ENCODE measurements at places on chromosomes 12 and 14.

- DNase-seq, result no peak
Measured at GRCh38 chr14:55418411-55418810, 6.8 kb upstream of the ATG14 start.

DNA sequence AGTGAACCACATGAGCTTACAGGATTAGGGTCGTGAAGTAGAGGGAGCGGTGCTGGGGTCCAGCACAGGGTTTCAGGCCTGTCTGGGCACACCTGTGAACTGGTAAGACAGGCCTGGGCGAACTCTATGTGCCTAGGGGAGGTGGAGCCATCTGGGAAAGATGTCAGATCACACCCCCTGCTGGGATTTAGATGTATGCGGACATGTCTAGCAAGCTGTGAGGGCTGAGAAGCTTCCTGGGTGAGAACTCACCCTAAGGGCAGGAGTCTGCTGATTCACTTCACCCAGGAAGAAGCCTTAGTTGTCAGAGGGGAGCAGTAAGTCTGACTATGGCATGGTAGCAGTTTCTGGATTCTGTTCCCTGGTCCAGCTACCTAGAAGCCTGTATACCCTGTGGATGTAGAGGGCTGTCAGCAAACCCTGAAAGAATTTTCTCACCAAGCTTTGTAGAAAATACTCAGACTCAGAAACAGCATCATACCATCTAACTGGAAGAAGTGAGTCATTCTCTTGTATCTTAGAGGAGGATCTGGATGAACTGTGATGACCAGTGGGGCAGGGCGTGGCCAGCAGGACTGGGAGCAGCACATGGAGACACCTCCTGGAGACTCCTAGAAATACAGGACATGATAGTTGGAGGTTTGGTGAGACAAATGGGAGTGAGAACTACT is 11.2 kb upstream of the PYGL start:
- peak; percentile 93 for DNase-seq

DNA sequence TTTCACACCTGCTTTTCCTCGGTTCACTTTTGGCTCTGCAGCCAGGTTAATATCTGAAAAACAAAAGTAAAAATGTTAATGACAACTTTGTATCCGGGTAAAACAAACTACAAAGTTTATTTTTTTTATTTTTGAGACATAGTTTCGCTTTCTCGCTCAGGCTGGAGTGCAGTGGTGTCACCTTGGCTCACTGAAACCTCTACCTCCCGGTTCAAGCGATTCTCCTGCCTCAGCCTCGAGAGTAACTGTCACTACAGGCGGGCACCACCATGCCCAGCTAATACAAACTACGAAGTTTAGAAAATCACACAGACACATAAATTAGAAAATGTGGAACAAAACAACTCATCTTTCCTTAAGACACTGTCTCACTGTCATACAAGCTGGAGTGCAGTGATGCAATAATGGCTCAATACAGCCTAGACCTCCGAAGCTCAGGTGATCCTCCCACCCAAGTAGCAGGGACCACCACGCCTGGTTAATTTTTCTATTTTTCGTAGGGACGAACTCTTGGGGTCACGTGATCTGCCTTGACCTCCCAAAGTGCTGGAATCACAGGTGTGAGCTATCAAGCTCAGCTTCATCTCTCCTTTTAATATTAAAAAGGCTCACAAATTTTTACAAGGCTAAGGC is 38.1 kb downstream of the HNRNPC start:
- DNase-seq, result no peak

- DNase-seq, result no peak
Measured at GRCh38 chr14:88233915-88234314, 89.2 kb downstream of the KCNK10 start.

DNA sequence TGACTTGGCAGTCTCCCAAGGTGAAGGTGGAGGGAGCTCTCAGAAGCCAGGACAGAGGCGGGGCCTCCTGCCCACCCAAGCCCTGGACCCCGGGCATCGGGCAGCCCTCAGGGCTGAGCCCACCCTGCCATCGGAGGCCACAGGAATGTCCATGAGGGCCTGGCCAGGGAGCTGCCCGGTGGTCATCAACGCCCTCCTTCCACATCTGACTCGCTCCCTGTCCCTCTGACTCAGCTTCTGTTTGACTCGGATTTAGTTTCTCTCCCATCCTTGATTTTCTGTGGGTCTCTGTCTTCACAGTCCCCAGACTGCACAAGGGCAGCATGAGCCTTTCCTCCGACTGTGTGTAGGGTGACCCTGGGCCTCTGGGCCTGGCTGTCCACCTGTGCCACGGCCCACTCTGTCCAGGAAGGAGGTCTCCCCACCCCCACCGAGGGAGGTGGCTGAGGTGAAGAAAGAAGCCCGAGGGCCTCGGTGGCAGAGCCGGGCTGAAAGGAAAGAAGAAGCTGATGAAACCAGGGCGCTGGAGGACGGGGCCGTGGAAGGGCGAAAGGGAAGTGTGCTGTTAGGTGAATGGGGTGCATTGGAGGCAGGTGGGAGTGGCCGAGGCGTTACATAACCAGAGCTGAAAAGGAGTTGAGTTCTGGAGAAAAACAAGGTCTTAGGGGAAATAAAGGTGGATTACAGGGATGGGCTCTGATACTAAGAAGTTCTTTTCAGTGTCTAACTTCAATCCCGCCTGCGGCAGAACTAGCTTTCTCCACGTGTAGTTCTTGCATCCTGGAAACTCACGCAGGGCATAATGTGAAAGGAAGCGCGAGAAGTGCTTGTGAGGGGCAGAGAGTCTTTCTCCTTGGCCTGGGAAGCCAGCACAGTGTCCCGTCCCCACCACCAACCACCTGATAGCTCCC is 16.7 kb upstream of the TMEM106C start:
- peak; percentile 42 for DNase-seq

DNA sequence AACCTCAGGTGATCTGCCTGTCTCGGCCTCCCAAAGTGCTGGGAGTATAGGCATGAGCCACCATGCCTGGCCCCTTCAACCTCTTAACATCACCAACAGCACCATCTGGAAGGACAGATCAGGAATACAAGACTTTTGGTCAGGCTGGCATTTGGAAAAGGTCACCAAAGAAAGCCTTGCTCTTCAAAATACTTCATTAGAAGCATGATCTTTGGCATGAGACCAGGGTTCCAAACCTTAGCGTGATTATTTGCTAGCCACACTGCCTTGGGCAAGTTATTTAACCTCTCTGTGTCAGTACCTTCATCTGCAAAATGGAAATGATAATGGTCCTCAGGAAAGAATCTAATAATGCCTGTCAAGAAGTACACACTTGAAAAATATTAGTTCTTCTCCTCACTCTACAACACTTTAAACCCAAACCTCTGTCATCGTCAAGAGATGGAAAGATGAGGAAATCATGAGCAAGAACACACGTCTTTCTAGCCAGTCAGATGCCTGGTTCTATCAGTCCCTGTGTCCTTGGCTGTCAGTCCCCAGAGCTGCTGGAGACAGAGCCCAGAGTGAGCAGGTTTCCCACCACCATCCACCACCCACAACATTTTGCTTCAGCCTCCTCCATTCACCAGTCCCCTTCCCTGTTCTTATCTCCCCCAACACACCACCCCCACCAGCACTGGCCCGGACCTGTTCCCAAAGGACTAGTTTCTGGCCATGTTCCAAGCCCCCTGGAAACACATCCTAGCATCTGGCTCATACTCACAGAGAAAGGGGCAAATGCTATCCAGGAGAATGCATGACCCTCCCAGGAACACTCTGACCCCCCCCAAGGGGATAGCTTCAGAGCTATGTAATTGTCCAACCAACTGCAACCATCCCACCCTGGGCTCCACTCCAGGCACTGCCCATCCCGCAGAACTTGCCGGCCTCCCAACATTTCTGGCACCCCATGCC is 2.0 kb downstream of the ADCY6 start:
- DNase-seq, result no peak

- DNase-seq, result no peak
Measured at GRCh38 chr14:92595267-92595666, 81.7 kb downstream of the RIN3 start.
